CD4-positive, alpha-beta T cell treated with Interleukin-12 subunit alpha and Interleukin-12 subunit beta, for 1 hour (primary cell): ENCODE measurements at places on chromosomes 6 and 20.

DNA sequence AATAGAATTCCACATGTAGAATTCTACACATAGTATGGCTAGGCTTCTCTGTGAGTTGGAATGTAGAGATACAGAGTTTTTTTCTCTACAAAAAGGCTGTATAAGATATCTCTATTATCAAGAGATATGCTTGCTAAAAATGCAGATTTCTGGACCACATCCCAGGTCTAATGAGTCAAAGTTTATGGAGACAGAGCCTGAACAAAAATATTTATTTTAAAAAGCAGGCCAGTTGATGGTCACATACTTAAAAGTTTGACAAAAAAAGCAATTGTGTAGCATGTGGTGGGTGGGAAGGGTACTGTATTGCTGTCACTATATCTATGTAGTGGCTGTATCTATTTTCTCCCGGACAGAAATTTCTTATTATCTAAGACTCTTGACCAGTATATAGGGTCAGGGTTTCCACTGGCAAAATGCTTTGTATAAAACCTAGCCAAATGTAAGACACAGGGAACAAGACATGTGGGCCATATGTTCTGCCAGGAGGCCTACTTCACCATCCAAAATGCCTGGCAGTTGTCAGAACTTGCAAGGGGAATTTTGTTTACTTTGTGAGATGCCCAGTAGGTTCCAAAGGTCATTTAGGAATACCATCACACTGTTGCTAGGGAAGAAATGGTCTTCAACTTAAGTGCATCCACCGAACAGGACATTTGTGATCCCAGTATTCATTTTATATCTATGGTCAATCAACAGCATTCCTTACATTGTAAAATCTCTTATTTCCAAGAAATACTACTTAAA, 60.6 kb downstream of the SHPRH start:
- DNase-seq: no peak

DNA sequence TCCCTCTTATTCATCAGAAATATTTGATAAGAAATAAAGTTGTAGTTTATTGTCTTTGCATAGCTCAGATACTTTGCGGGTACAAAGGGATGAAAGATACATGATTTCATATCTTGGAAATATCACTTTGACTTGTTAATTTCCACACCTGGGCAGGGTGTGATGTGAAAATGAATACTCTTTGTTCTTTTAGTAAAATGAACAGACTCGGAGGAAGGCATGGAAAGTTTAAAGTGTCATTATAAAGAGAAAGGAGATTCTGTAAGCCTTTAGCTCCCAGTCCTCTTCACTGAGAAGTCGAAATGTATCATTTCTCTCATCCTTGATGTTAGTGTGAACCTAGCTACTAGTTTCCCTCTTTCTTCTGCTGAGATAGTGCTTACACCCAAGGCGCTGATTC, 36.7 kb upstream of the AKIRIN2 start:
- DNase-seq: no peak

DNA sequence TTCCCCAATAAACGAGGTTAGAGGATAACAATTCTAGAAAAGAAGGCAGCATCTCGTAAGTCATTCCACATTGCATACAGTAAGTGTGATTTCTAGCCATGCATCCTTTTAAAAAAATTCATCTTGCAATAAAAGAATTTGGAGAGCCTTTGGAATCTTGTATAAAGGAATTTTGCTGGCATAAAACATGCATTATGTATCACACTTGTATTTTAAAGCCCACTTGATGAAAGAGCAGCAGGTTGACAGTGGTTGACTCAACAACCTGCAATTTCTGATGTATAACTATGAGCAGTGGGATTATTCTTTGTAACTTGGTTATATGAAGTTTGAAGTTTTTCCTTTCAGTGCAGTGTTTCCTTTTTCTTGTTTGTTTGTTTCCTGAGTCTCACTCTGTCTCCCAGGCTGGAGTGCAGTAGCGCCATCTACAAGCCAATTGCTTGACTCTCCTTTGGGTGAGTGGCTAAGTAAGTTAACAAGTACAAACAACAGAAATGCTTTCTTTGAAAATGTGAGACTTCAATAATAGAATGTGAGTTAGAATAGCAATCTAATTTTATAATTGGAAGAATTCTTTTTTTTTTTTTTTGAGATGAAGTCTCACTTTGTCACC, 39.9 kb downstream of the JARID2 start:
- DNase-seq: peak; percentile 29

DNA sequence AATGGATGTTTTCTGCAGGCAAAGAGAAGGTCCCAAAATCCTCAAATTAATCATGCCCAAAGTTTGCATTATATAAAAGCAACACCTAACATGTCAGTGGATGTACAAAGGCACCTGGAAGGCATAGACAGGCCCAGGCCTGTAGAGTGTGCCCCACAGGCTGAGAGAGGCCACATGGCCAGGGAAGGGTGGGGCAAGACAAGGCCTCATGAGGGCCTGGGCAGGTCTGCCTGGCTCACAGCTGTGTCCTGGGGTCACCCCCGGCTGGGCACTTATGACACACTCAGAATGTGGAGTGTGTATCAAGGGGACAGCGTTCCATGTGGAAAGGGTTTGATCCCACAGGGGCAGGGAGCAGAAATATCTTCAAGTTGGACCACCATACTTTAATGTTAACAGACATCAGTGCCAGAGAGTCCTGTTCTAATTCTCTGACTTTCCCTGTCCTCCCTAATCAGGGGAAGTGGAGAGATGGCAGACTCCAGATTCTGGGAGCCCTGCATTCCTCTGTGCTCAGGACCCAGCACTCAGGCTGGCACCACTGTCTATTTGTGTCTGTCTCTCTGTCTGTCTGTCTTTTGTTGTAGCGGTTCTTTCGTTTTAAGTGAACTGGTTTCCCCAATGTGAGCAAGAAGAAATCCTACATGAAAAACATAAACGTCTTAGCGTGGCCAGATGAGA, 178.3 kb upstream of the FOXA2 start:
- DNase-seq: no peak

DNA sequence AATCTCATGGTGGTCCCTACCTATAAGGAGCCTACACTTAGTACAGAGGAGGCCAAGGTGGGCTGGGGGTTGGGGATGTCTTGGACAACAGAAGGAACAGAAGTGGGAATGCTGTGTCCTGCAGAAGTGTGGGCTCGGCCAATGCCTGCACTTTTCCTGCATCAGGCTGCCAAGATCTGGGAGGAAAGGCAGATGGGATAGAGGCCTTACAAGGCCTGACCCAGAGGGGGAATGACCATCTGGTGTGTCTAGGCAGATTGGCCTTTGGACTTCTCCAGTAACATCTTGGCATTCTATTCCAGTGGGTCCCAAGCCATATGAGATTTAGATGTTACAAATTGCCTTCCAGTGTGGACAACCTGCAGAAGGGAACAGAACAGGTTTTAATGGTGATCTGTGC, 124.7 kb upstream of the GPR6 start:
- no peak for DNase-seq

DNA sequence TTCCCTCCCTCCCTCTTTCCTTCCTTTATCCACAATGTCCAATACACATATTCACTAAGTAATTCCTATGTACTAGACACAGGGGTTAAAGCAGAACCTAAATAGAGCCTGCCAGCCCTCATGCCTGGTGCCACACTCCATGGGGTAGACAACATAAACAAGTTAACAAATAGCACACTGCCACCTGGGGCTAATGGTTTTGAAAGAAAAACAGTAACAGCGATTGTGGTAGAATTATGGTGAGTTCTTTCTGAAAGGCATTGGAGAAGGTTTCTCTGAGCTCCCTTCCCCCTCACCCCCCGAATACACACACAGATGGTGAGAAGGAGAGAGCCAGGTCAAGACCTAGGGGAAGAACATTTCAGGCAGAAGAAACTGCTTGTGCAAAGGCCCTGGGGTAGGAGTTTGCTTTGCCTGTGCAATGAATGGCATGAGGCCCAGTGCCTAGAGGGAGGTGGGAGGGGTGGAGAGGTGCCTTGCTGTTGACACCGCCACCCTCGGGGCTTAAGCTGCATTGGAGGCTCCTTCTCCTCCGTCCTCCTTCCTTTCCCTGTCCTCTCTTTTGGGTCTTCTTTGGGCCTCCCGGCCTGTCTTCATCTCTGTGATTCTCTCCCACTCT, 502.4 kb upstream of the SULF2 start:
- DNase-seq: no peak
